ENCODE measurements at places on chromosomes 1 and 21. TPM values are rescaled to one million over a fixed set of nuclear protein-coding genes. Genes with fewer than 3 reads are reported as not detected.

GRCh38 chr1:234782791-234783190 lies 172.8 kb upstream of the IRF2BP2 start:
- peak; percentile 25 for DNase-seq

- no peak for DNase-seq
These were observed 24.3 kb downstream of the IL10RB start for GRCh38 chr21:33290441-33290840.

GRCh38 chr21:42474043-42474831 lies 21.8 kb downstream of the RSPH1 start:
- DNase-seq, result peak; percentile 39

DNA sequence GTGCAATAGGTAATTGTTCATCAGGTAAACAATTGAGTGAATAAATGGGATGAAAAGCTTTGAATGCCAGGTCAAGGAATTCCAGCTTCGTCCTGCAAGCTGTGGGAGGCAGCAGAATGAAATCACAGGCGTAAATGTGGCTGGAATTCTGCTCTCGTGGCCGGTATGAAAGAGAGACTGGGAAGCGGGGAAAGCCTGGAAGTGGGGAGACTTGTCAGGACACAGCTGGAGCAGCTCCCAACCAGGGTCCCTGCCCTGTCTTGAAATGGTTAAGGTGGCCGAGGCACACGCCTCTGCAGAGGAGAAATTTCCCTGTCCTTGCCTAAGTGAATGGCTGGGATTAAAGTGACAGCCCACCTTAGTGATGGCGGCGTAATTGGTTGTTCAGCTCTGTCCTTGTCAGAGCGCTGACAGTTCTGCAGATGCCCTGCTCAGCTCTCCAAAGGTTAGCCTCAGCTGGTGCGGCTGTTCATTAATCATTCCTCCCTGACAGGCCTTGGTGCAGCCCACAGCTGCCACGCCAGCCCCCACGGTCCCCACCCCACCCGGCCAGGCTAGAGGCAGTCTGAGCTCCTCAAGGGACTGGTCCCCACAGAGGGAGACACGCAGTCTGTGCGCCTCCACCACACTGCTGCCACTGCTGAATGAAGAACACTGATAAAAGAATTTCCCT lies 398.3 kb upstream of the POU3F1 start:
- no peak for DNase-seq

GRCh38 chr1:64917328-64917861 lies 49.0 kb downstream of the JAK1 start:
- DNase-seq, result peak; percentile 92

DNA sequence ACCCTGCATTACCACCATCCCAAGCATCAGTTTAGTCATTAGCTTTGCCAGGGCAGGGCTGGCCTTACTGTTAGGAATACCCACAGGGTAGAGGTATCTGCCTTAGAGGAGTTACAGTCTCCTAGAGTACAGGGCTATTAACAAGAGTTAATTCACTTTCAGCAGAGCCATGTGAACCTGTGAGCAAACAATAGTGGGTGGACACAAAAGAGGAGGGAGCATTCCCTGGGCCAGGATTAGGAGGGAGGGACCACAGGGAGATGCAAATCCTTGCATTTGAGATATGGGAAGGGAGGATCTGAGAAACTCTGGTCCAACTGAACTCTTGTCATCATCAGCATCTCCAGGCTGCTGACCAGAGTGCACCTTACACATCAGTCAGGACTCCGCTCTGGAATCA lies 51.1 kb upstream of the IGSF21 start:
- no peak for DNase-seq

- DNase-seq, result no peak
These were observed 336.3 kb downstream of the PBX1 start for GRCh38 chr1:164895026-164895912.

GRCh38 chr1:61950418-61950817 lies 208.1 kb downstream of the PATJ start:
- peak; percentile 54 for DNase-seq

DNA sequence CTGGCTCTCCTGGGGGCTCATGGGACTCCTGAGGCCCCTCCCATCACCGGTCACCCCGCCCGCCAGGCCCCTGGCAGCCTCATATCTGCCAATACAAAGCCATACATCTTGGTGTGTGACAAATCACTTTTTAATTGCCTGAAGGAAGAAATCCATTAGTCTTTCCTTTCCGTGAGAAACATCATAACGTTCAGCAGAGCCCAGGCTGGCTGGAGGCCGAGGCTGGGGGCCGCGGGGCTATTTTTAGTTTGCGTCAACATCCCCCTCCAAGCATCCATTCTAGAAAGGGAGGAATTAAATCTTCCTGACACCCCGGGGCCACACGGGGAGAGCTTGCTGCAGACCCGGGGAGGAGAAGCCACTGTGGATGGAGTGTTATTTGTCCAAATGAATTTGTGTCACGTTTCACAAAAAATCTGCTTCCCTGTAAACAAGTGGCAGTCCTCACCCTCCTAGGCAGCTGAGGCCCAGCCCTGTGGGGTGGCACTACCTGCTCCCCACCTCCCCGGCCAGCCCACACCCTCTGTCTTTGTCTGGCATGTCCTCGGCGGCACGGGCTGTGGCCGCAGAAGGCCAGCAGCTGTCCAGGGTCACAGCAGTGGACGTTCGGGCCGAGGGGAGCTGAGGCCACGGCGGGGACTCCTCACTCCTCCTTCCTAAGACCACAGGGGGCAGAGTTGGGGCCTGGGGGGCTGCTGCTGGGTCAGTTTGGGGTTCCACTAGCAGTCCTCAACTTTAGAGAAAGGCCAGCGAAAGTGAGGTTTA lies 236.9 kb upstream of the VAMP3 start:
- peak; percentile 51 for DNase-seq

DNA sequence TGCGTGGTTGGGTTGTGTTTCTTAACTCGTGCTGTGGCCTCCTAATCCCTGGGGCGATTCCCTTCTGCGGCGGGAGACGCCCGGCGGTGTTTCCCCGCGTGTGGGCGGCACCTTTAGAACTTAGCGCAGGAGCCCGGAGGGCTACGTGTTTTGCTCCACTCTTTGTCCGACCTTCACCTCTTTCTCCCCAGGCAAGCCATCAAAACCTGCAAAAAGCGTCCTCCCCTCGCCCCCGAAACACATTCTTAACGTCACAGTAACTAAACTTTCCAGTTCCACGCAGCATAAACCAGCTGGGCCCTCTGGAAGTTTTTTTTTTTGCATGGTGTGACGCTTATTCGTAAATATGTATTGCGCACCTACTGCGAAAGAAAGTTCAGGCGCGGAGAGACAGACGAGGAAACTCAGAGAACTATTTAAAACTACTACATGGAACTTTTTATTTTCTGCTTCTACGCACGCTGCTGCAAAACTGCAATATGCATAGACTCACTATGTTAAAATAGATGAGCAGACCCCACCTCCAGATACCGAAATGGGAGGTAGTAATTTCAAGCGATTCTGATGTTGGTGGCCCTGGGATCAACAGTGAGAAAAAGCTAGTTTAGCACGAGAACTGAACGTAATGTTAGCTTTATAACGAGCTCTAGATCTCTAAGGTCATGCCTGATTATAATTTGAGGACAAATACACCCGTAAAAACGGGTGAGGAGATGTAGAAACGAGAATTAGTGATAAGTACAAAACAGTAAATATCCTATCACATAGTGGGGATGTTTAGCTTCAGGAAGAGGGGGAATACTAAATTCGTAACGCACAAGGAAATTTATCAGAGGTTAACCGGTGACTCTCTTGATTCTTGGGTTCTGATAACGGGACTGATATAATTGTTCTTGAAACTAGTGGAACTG lies 920 bp downstream of the MTR start:
- DNase-seq, result peak; percentile 4

DNA sequence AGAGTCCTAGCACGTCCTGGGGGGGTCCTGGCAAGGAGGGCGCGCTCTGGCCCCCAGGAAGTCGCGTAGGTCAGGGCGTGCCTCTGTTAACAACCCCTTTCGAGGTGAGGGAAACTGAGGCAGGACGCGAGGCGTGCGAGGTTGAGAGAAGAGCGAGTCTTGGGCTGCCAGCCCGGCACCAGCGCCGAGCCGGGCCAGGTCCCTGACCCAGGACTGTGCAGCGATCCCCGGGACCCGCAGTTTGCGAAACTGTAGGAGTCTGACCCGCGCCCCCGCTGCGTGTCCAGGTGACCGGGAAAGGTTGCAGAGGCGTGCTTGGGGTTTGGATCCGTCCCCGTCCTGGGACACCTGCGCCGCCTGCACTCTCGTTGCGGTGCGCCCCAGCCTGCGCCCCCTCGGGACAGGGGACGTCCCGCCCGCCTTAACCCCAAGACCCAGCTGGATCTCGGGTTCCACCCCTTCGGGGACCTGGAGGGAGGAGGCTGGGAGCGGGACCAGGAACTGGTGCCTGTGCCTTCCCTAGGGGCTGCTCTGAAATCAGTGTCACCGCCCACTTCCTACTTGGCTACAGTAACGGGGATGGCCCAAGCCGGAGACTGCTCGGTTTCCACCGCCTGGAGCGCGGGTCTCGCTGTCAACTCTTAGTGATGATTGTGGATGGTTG lies 493 bp downstream of the DISC1 start:
- DNase-seq, result peak; percentile 70

DNA sequence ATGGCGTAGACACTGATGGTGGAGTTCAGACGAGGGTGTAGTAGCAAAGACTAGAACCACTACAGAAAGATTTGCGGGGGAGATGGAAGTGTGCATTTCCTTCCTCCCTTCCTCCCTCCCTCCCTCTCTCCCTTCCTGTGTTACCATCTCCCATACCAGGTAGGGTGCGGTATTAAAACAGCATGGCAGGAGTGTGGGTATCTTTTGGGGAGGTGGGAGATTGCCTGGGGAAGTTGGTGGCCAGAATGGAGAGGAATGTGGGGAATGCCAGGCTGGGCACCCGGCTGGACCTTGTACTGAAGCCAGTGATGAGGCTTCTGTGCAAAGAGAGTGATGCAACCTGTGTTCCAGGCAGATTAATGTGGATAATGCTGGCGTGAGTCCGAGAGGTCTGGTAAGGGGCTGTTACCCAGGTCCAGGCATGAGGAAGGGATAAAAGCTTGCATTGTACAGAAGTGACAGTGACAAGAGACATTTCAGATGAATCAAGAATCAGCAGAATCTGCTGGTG lies 30.3 kb upstream of the PPP2R5A start:
- no peak for DNase-seq

DNA sequence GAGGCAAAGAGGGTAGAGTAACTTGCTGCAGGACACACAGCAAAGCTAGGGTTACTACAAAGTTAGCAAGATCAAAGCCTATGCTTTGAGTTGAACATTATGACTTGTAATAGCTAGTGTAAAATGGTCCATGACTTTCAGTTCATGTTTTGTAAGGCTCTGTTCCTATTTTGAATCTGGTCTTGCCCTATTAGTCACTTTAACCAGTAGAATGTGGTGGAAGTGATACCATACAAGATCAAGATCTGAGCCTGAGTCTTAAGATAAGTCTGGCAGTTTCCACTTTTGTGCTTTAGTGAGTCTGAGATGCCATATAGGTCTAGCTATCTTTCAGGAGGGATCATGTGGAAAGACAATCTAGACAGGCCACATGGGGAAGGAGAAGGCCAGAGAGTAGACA lies 282.1 kb upstream of the BRINP3 start:
- DNase-seq, result no peak

- DNase-seq, result no peak
These were observed 265.9 kb upstream of the RUNX1 start for GRCh38 chr21:35314857-35315582.

DNA sequence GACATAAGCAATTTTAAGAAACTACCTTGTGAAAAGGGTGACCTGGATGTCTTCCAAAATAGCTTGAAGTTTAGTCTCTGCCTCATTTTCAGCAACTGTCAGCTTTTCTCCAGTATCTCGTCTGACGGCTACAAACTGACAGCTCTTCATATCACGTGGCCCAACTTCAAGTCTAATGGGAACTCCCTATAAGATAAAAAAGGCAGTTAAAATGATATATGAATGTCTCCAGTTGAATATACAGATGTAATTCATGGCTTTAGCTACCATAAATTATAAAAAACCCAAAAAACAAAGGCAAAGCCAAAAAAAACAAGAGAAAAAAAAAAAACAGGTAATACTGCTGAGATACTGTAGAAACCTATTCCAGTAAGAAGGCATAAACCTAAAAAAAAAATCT lies 44.9 kb upstream of the SLC30A10 start:
- DNase-seq, result no peak

- no peak for DNase-seq
These were observed 52.6 kb upstream of the RBM15 start for GRCh38 chr1:110286564-110286963.

GRCh38 chr1:16921391-16922185 lies at the start of gene CROCC:
Gene CROCC, plus strand, starts transcription at chr1:16921931. Its CDS starts 88 bp downstream, at chr1:16922019.
- peak; percentile 79 for DNase-seq

GRCh38 chr1:112744009-112744578 lies 29.0 kb upstream of the PPM1J start:
- DNase-seq, result no peak

GRCh38 chr1:95183952-95184351 lies 50.1 kb upstream of the RWDD3 start:
- DNase-seq, result no peak

GRCh38 chr1:231233735-231234417 lies 7.1 kb upstream of the GNPAT start:
- DNase-seq, result no peak

DNA sequence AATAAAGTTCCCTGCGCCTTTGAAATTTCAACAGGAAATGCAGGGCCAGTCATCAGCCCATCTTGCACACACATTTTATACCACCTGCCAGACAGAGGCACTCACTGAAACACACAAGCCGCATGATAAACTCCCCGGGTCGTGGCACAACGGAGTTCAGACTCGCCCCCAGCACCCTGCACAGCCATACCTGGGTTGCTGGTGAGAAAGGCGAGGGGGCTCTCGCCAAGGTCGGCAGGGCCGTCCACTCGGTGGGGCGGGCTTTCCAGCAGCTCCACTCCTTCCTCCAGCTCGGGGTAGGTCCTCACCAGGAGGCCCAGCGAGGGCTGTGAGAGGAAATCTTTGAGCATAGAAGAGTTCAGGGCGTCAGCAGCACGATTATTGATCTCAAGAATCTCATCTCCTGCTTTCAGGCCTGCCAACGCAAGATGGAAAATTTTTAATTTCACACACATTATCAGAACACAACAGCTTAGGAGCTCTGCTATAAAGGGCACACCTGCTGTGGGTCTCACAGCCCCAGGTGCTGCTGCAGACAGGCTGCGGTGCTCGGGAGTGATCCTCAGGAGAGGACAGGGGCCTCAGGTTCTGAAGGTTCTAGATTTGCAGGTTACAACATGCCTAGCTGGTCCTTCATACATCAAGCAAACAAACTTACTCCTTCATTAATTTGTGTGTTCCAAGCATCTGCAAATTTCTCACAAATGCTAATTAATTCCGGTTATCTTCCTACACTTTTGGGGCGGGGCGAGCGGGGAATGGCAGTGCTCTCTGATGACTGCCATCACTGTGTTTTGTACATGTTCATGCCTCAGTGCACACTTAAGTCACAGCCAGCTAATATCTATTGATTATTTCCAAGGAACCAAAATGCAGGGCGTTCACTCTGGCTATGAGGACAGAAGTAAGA lies 144.2 kb upstream of the KRTAP19-8 start:
- DNase-seq, result no peak

GRCh38 chr1:115648717-115649691 lies 7.2 kb downstream of the VANGL1 start:
- no peak for DNase-seq

The S100A8 gene
- total RNA-seq, result not detected

The CD247 gene
- total RNA-seq, result 1.4 TPM

The ASPM gene
- 72.2 TPM for total RNA-seq

The GRIK3 gene
- 0.17 TPM for total RNA-seq

The AHCTF1 gene
- 65.8 TPM for total RNA-seq

The AK4 gene
- total RNA-seq, result 5.5 TPM

The HAPLN2 gene
- total RNA-seq, result not detected

The DNASE2B gene
- total RNA-seq, result not detected

The FOXO6 gene
- total RNA-seq, result 6.1 TPM

The FCN3 gene
- not detected for total RNA-seq

The TRPM2 gene
- total RNA-seq, result 0.21 TPM

The OXCT2 gene
- not detected for total RNA-seq

The CELA3B gene
- total RNA-seq, result not detected

The TNFSF4 gene
- 0.20 TPM for total RNA-seq

The DMRTA2 gene
- total RNA-seq, result 0.28 TPM

All from A673 (cell line).